NCI-H1092 (cell line): ENCODE measurements at places on chromosomes 16 and 17.
A peak's percentile ranks its signal among the peaks of the same experiment; 100 is the strongest.

DNA sequence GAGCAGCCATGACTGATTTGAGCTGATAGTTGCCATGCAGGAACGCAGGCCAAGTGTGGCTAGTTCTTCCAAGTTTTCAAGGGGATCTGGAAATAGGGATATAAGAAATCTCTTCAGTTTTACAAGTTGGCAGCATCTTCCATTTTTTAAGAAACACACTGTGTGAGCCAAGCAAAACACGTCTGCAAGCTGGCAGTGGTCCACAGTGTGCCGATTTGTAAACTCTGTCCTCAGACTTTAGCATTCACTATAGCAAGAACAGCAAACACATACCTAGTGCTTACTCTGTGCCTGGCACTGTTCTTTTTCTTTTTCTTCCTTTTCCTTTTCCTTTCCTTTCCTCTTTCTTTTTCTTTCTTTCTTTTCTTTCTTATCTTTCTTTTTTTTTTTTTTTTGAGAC is 2.9 kb downstream of the ORAI3 start:
- DNase-seq, result no peak

DNA sequence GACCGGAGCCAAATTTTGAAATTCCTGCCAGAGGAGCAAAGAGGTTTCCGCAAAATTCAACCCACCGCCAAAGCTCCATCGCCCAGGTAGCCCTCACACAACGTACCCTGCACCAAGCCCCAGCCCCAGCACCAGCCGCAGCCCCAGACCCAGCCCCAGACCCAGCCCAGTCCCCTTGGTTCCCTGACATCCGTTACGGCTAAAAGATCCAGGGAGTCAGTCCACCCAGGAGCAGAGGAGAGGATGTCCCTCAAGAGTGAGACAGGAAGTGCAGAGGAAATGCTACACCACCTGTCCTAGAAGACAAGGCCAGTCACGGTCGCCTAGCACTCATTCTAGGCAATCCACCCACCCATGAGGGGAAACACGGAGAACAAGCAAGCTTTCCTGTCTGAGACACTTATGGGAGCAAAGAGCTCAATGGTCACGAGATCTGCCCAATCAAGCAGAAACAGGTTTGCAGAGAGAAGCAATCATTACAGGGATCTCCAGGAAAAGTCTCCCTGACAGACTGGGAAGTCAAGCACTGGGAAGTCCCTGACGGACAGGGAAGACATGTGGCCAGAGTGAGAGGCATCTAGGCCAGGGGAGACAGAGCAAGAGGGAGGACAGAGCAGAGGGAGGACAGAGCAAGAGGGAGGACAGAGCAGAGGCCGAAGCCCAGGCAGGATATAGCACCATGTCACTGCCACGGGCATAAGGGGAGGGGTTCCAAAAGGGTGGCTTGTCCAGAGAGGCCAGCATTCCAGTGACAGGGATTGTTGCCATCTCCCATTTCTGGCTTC is 15.0 kb upstream of the KCNJ18 start:
- no peak for DNase-seq

- DNase-seq, result peak; percentile 16
These were observed 16.7 kb downstream of the C16orf54 start for GRCh38 chr16:29729116-29729521.

DNA sequence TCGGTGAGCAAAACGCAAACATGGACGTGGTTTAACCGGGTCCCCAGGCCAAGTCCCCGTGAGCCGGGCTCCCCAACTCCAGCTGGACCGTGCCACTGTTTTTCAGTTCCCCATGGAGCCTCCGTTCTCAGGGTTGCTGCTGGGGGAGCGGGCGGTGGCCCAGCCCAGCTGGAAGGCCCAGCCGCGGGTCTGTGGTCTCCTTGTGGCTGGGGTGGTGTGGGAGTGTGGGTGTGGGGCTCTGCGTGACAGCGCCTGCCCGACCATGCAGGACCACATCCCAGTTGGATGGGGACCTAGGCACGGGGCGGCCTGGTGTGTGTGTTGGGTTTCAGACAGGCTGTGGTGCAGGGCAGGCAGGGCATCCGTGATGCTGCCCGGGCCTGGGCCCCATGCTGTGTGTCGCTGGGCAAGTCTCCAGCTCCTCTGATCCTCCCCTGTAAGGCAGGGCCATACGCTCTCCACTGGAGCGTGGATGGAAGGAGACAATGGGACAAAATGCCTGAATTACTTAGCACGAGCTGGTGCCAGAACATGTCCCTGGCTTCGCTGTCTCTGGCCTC is 40.3 kb downstream of the COX4I1 start:
- DNase-seq, result no peak

GRCh38 chr17:56157845-56158244 is 4.6 kb downstream of the ANKFN1 start:
- no peak for DNase-seq

- DNase-seq, result no peak
These were observed 217.4 kb upstream of the TNRC6C start for GRCh38 chr17:77741109-77741508.

DNA sequence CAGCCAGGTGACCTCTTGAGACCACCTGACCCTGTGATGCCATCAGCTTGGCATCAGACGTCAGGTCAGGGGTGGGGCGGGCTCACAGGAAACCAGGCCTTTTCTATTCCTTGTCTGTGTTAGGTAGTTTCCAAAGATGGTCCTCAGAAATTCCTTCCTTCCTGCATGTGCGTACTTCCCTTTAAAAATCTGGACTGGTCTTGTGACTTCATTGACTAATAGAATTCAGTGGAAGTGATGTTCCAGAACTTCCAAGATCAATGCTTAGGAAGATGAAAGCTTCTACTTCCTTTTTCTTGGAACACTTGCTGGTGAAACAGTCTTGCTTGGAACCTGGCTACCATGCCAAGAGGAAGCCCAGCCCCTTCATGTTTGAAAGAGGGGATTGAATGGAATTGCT is 10.0 kb upstream of the N4BP1 start:
- no peak for DNase-seq

- DNase-seq, result no peak
These were observed 18.0 kb upstream of the ZNF629 start for GRCh38 chr16:30805056-30805369.

DNA sequence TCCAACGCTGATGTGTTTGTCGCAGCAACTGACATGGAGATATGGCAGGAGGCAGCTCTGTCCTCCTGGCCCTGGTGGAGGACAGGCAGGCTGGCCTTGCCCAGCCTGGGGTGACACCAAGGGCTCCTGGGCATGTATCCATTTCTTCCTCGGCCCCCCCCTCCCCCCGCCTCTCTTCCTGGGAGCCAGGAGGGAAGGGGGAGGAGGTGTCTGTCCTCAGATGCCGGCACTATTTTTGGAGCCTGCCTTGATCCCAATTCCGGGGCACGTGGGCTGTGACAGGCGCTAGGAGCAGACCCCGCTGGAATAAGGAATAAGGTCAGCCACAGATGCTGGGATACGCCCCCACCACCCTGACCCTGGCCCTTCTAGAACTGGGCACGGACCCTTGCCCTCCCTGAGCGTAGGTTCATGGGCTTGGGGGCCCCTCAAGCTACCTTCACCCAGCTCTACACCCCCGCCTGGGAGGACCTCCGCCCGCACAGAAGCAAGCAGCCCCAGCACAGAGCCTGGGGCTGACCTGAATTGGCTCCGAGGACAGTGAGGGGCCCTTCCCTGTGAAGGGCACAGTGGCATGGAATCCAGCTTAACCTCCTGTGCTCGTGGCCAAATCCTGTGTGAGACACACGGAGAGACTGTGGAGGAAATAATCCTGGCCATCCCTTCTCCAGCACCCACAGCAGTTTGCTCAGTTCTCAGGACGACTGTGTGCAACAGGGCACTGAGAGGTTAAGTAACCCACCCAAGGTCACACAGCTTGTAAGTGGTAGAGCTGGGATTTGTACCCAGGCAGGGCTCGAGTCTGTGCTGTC is 24.1 kb downstream of the SEC14L5 start:
- no peak for DNase-seq

DNA sequence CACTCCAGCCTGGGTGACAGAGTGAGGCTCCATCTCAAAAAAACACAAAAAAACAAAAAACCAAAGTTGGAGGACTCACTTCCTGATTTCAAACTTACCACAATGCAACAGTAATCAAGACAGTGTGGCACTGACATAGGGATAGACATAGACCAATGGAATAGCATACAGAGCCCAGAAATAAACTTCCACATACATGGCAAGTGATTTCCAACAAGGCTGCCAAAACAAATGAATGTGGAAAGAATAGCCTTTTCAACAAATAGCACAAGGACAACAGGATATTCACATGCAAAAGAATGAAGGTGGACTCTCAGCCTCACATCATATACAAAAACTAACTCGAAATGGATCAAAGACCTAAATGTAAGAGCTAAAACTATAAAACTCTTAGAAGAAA is 36.8 kb upstream of the RASD1 start:
- no peak for DNase-seq

DNA sequence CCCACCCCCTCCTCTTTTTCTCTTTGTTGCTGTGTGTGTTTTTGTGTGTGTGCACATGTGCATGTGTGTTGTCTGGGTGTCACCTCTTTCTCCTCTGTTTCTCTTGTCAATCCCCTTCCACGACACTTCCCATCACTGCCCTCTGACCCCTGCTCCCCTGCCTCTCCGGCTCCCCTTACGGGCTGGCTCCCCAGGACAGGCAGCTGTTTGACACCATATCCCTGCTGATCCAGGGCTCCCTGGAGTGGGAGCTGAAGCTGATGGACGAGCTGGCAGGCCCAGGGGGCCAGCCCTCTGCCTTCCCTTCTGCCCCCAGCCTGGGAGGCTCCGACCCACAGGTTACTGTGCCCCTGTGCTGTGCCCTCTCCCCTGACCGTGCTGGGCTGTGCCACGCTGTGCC is 15.2 kb upstream of the ABCC3 start:
- DNase-seq, result no peak

GRCh38 chr16:89565256-89565505 is 4.7 kb downstream of the RPL13 start:
- DNase-seq, result no peak

GRCh38 chr16:66681676-66682075 is 14.9 kb downstream of the CMTM4 start:
- no peak for DNase-seq

GRCh38 chr17:62092784-62093183 is 27.7 kb upstream of the MED13 start:
- no peak for DNase-seq

DNA sequence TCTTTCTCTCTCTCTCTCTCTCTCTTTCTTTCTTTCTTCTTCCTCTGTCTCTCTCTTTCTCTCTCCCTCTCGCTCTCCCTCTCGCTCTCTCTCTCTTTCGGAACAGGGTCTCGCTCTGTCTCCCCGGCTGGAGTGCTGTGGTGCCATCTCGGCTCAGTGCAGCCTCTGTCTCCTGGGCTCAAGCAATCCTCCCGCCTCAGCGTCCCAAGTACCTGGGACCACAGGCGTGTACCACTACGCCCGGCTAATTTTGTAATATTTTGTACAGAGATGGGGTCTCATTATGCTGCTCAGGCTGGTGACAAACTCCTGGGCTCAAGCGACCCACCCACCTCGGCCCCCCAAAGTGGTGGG is 12.7 kb upstream of the KLHDC4 start:
- no peak for DNase-seq

DNA sequence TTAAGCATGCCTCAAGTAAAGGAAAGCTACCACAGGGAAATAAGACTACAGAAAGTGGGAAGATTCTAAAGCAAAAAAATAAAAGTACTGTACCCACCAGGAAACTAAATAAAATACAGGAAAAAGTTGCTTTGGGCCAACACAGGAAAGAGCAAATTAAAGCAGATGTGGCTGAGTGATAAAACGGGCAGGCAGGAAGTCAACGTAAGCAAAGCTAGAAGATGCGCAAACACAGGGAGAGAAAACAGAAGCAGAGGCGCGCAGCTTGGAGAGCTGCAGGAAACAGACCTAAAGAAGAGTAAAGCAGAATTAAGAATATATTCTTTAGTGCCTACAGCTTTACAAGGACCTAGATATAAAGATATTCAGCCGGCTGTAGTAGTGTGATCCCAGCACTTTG is 21.7 kb downstream of the USP36 start:
- DNase-seq, result no peak

DNA sequence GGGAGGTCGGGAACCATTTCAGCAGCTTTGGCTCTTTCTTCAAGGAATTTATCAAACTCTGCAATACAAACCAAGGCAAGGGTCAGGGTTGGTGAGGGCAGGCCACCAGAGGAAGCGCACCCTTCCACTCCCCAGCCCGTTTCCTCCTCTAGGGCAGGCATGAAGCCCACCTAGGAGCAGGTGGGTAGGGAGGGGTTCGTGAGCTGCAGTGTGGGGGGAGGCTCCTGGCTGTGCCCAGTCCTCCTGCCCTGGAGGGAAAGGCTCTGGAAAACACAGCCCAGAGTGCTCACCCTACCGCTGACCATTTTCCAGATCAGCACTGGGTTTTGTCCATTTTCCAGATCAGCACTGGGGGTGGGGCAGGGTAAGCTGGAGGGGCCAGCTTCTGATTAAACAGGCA is 10.9 kb upstream of the SREBF1 start:
- DNase-seq, result no peak

GRCh38 chr16:89044418-89045180 is 49.1 kb upstream of the ACSF3 start:
- DNase-seq, result peak; percentile 67

DNA sequence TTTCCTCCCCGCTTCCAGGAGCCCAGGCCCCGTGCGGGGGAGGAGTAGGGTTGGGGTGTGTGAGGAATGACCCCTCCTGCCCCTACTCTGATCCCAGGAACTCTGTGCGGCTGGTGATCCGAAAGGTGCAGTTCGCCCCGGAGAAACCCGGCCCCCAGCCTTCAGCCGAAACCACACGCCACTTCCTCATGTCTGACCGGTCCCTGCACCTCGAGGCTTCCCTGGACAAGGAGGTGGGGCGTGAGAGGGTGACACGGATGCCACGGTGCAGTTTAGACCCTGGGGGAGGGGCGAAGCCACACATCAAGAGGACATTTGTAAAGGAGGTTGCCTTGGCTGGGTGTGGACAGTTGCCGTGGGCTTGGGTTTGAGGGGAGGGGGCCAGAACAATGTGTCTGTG is 7.4 kb downstream of the ARRB2 start:
- DNase-seq, result no peak

DNA sequence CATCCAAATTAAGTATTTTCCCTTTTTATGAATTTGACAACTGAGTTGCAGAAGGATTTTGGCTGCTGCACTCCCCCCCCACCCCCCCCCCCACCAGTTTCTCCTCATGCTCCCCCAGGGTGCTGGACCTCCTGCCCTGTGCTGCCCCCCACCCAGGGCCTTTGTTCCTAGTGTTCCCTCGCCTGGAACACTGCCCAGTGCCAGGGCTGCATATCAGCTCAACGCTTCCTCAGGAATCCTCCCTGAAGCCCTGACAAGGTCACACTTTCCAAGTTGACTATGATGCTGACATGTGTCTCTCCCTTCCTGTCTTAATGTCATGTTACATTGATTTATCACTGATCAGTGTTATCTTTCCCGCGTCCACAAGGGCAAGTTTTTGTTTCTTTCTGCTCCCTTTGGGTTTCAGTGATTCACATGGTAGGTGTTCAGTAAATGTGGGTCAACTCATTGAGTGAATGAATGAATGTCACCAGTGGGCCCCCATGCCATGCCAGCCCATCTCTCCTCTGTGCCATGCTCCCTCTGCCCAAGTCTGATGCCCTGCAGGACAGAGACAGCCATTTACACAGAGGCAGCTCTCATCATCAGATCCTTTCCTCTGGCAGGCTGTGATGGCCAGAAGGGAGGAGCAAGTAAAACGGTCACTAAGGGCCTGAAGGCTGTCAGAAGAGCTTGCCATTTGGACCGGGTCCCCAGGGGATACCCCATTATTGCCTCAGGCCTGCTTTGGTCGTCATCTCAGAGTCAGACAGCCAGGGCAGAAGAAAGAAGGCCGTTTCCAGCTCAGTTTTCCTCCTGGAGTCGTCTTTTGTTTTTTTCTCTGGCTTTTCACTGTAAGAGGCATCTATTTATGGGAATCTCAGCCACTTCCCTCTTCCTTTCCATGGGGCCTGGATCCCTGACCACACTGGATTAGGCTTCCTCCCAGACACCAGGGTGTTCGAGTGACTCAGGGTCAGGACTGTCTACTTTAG is 386.2 kb downstream of the SNX29 start:
- DNase-seq, result no peak
